ENCODE measurements at places on chromosomes 6 and 20.

GRCh38 chr6:247351-247750, 44.9 kb upstream of the DUSP22 start:
- no peak for DNase-seq

DNA sequence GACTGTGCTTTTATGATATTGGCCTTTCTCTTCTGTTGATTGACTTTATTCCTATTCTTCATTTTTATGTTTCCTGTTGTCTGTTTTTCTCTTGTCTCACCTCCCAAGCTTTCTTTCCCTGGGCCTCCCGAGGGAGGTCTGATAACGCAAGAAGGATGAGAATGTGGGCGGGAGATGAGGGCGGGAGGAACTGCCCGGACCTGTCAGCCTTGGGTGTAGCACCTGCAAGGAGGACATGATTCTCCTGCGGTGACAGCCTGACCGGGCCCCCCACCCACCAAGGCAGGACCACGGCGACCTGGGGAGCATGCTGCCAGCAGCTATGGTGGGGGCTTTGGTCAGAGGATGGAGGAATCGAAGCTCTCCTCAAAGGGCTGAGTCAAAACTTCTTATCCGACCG, 86.9 kb downstream of the PLEKHG1 start:
- no peak for DNase-seq

DNA sequence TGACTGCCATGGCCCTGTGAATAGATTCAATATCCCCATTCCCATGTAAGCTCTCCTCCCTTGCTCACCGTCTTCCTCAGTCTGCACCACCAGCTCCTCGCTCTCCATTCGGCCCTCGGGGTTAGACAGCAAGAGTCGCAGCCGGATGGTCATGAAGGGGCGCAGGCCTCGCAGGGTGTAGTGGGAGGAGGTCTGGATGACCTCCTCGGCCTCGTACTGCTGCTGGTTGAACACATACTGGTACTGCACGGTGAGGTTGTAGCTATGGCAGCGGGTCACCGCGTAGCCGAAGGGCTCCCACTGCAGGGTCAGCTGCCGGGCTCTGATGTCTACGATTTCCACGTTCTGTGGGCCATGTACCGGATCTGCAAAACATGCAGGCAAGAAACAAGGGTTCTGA, 717.5 kb downstream of the PTPRT start:
- DNase-seq, result no peak

- peak; percentile 34 for DNase-seq
Measured at GRCh38 chr6:17580518-17581048, 19.5 kb upstream of the FAM8A1 start.

DNA sequence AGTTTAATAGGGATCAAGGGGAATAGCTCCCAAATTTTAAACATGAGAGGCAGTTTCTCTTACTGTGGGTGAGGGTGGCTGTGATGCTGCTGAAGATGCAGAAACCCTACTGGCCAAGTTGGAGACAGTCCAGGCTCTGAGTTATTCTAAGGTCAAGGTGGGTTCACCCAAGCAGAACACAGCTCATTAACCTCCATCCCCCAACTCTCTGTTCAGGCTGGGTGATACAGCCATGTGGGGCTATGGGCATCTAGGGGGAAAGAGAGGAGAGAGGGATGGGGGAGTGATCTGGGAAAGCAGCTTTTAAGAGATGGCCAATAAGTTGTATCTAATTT, 18.9 kb upstream of the TRAM2 start:
- DNase-seq, result no peak

DNA sequence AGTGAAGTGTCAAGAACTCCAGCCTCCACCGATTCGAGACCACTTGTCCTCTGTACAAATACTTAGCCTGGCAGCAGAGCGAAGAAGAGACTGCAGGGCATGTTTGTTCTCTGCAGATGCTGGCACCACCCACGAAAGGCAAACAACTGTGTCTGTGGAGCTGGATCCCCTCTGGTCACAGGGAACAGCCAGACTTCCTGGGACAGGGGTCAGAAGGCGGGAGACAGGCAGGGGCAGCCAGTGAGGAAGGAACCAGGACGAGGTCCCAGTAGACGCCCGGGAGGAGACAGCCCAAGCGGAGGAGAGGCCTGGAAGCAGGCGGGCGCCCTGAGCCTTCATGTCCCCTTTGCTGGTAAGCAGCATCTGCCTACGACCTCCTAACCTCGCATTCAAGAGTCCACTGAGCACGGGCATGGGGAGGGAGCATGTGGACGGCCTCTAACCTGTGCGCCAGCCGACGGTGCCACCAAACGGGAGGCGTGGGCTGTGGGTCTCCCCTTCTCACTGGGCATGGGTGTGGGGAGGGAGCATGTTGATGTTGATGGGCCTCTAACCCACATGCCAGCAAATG, 265.5 kb downstream of the DLL1 start:
- no peak for DNase-seq

Measured in AG10803 (cell line).